Stimulated activated CD4-positive, alpha-beta T cell treated with anti-CD3 and anti-CD28 coated beads, TNF-alpha, amount 100 ng/mL, for 24 hours (primary cell): ENCODE measurements at places on chromosomes 12 and 14.

- DNase-seq, result no peak
These were observed 2.8 kb upstream of the A2ML1 start for GRCh38 chr12:8819666-8819980.

DNA sequence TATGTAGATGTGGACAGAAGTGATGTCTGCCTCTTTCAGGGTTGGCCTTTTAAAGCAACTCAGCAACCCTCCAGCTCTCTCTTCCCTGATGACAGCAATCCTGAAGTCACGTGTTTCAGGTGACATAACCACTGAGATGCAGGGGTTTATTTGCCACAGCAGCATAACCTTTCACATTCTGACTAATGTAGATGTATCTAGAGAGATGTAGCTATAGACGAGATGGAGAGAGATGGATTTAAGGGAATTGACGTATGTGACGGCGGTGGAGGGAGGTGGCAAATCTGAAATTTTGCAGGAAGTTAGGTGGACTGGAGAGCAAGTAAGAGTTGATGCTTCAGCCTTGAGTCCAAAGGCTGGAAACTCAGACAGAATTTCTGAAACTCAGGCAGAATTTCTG is 126.0 kb downstream of the ZFP36L1 start:
- no peak for DNase-seq

DNA sequence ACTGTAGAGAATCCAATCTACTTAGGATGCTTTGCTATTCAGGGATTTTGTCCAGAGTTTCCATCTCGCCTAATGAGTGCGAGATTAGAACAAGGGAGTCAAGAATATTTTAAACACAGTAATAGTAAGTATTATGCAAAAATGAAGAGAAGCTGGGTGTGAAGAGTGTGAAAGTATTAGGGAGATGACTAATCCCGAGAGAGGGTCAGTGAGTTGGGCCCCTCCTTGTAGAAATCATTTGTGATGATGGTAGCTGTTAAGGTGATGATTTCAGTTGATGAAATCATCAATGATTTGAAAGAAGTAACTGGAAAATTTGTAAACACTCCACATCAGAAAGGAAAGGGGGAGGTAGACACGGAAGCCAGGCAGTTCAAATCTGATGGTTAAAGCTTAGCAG is 478.9 kb upstream of the MGAT4C start:
- no peak for DNase-seq

- DNase-seq, result peak; percentile 41
These were observed 10.2 kb downstream of the OR6S1 start for GRCh38 chr14:20631023-20631879.

DNA sequence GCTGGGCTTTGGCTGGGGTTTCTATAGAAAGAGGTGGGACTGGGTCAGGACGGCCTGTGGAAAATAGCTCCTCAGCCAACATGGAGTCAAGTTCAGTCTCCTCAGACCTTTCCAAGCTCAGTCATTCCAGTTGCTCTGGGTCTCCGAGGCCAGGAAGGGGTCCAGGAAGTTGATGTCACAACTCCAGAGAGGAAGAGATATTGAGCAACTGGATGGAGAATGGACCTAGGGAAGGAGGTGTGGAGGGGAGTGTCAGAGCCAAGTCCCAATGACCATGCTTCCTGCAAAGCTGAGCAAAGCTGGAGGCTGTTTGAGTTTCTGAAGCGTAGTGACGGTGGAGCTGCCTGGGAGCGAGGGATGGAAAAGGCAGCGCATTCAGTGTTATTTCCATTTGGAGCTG is 86.1 kb downstream of the SLC24A4 start:
- DNase-seq, result no peak

DNA sequence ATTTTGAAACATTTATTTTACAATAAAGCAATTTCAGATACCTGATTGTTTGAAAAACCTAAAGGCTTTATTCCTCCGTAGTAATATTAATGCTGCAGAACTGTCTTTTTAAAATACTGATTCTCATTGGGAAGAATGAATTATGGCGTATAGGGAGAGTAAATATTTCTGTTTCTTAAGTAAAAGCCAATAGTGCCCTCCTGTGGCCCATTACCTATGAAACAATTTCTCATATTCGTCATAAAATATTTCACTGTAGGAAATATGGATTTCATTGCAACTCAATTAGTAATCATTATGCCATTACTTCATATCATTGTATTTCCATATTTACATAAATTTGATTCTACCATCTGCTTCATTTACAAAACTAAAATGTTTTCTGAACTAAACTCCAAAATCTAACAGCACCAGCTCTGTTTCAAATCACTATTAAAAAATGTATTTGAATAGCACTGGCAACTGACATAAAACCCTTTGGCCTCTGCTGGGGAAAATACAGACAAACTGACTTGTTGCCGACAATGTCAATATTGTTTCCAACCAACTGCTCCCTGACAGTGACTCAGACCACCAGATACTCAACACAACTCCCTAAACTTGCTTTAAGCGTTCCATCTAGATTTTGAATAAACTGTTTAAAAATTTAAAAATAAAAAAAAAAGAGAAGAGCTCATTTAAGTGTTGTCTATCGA is 290.3 kb downstream of the NAV3 start:
- no peak for DNase-seq

- DNase-seq, result no peak
These were observed 4.0 kb downstream of the MAPKAPK5 start for GRCh38 chr12:111846016-111846415.

DNA sequence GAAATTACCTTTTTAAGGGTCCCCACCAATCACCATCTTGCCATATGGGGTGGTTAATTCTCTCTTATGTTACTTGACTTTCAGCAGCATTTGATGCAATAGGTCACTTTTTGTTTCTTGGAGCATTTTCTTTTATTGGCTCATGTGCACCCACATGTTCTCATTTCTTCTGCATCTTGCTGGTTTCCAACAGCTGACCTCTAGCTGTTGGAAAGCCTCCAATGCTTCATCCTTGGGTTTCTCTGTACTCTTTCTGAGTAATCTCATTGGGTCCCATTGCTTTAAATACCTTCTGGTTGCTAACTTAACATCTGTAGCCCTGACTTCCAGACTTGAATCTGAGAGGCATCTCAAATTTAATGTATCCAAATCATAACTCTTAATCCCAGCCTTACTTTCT is 116.8 kb downstream of the CRADD start:
- no peak for DNase-seq

GRCh38 chr14:64681796-64682710 is 22.2 kb upstream of the PLEKHG3 start:
- DNase-seq, result no peak

- DNase-seq, result no peak
These were observed 120.1 kb upstream of the FZD10 start for GRCh38 chr12:130041983-130042812.

DNA sequence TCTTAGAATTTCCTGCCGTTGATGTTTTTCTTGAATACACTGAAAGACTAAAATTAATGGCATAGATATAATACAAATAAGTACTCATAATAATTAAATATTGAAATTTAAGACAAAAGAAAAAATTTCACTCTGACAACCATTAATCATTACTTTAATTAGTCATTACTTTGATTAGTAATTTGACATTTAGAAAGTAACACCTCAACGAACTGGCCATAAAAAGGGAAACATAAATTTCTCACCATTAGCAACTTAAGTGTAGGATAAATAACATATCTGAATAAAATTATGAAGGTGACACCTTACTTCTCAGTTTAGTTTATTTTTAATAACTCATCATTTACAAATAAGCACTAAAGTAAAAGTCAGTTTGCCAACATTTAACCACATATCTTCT is 17.5 kb downstream of the MAGOHB start:
- no peak for DNase-seq

DNA sequence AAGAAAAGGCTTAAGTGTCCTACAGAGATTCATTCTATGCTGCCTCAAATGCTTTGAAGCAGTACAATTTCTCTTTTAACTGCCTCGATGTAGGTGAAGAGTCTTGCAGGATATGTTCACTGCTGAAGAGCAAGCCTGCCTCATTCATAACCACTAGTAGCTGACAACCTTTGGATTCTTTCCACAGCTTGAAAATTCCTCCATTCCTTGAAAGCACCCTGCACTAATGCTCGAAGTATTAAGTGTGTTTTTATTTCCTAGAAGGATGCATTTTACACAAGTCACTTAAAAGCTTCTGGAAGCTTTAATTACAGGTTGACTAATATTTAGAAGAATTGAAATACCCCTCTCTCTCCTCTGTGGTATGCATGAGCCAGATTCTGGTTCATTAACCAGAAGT is 429.4 kb downstream of the DIO2 start:
- DNase-seq, result no peak

GRCh38 chr12:105331805-105332251 is 1.3 kb downstream of the C12orf75 start:
- DNase-seq, result no peak

DNA sequence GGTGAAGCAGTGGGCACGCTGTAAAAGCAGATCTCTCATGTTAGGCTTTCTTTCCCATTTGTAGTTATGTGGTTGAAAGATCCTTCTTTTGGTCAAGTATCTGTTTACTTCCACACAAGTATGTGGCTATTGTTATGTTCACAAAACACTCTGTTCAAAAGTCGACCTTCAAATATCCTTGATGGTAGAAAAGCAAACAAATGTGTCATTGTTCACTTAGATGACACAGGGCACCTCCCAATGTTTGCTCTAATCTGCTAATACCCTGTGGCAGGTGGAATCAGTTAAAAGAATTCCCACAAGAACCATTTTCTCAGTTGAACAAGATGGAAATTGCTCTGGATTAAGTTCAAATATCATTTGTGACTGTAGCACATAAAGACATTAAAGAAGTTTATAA is 43.6 kb upstream of the NAA30 start:
- no peak for DNase-seq

- no peak for DNase-seq
These were observed 63.3 kb downstream of the RASSF3 start for GRCh38 chr12:64673490-64674169.

DNA sequence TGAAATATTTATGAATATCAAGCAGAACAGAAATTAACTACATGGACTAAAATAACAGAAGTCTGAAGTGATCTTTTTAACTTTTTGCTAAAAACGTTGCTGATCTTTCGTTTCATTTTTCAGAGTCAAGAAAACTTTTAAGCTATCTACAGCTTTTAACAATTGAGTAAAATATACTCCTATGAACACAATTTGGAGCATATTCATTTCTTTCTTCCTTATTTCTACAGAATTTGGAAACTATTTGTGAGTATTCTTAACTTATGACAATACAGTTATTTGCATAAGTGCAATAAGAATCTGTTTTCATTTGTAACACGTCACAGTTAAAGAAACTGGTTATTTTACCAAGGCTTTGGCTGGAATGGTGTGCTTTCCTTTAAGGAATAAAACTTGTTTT is 21.0 kb upstream of the B4GALNT1 start:
- DNase-seq, result no peak

DNA sequence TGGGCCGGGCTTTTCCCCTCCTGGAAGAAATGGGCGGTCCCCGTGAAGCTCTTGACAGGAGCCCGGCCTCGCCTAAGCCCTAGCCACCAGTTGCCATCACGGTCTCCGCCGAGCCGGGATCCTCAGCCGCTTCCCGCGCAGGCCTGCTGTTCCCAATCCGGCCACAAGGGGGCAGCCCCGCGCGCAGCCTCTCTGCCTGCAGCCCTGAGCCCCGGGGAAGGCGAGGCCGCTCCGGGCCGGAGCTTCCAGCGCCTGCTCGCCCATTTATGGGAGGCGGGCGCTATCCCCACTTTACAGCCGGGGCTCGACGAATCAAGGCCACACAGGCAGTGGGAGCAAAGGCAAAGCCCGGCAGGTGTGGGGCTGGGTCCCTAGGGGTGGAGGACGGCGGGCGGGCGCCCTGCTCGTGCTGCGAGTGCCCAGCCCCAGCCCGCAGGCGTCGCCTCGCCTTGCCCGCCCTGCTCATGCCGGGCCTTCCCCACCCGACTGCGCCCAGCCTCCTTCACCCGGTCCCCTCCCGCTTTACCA is 61.5 kb downstream of the LGMN start:
- DNase-seq, result no peak

DNA sequence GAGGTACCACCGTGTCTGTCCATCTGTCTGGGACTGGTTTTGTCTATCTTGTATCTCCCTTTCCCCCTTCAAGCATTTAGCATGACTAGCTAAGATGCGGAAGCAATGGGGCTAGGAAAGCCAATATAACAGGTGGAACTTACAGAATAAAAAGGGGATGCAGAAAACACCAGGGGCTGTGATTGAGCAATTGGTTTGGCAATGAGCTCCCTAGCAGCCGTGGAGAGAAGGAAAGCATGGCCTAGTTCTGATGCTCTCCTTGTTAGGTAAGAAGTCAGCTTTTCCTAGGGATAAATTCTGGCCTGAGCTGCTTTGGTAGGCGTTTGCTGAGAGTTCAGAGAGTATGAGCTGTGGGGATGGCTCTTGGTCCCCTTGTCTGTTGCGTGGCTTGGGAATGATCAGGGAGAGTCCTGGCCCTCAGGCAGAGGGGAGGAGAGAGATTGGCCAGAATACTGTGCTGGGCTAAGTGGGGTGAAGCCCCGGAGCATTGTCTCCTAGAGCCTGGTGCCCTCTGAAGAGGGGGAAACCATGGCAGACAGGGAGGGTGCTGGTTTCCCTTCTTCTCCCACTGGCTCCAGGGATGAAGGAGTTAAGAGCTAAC is 7.1 kb downstream of the SETD1B start:
- DNase-seq, result no peak

GRCh38 chr12:5307065-5307464 is 124.8 kb upstream of the NTF3 start:
- no peak for DNase-seq

- no peak for DNase-seq
These were observed 284.4 kb upstream of the CRY1 start for GRCh38 chr12:107377596-107378385.

- DNase-seq, result no peak
These were observed 69.5 kb upstream of the DICER1 start for GRCh38 chr14:95226801-95227200.

DNA sequence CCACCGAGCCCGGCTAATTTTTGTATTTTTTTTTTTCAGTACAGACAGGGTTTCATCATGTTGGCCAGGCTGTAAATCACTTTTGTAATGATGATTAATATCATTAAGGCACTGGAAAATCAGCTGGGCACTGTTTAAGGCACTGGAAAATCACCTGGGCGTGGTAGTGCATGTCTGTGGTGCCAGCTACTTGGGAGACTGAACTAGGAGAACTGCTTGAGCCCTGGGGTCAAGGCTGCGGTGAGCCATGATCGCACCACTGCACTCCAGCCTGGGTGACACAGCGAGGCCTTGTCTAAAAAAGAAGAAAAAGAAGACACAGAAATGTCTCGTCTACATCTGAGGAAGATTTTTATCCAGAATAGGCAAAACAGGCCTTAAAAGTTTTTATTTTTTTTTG is 12.7 kb downstream of the SLC11A2 start:
- no peak for DNase-seq

- DNase-seq, result no peak
These were observed 179.3 kb upstream of the BTG1 start for GRCh38 chr12:92324849-92325500.

GRCh38 chr12:29676676-29677075 is 107.1 kb downstream of the TMTC1 start:
- DNase-seq, result no peak
